ENCODE measurements at places on chromosomes 1 and 21.

- DNase-seq: no peak
These were observed 49.0 kb downstream of the JAK1 start for GRCh38 chr1:64917328-64917861.

- no peak for DNase-seq
These were observed 48.8 kb downstream of the KCNK2 start for GRCh38 chr1:215131291-215131690.

GRCh38 chr1:5983361-5984103, 8.7 kb downstream of the NPHP4 start:
- no peak for DNase-seq

GRCh38 chr21:42543106-42543847, 29.6 kb downstream of the SLC37A1 start:
- no peak for DNase-seq

- DNase-seq: no peak
These were observed 15.9 kb downstream of the PDIK1L start for GRCh38 chr1:26127235-26128163.

DNA sequence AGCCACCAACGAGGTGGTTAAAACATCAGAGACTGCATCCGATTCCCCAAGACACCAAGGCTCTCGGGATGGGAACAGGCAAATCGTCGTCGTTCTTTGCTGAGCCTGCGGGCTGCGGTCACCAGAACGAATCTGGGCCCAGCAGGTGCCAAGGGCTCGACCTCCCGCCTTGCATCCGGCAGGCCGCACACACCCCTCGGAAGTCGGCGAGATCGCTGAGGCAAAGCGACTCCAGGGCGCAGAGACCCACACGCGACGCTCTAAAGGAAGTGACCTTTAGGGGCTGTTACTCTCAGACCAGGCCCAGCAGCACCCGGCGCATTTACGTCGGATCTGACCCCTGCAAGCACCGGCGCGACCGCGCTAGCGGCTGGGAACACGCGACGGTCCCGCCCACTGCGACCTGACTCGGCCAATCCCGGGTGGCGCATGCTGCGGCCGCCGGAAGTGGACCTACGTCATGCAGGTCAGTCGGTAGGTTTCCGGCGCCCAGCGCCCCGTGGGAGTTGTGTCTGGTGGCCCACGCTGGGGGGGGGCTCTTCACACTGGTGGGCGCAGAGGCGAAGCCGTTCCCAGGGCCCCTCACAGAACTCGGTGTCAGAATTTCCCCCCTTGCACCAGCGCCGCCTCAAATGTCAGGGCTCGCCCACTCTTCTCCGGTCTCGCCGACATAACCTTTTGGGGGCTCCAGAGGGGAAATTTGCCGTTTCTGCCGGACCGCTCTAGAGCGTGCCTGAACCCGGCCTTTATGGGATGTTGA, 7.5 kb upstream of the PARK7 start:
- peak; percentile 98 for DNase-seq

DNA sequence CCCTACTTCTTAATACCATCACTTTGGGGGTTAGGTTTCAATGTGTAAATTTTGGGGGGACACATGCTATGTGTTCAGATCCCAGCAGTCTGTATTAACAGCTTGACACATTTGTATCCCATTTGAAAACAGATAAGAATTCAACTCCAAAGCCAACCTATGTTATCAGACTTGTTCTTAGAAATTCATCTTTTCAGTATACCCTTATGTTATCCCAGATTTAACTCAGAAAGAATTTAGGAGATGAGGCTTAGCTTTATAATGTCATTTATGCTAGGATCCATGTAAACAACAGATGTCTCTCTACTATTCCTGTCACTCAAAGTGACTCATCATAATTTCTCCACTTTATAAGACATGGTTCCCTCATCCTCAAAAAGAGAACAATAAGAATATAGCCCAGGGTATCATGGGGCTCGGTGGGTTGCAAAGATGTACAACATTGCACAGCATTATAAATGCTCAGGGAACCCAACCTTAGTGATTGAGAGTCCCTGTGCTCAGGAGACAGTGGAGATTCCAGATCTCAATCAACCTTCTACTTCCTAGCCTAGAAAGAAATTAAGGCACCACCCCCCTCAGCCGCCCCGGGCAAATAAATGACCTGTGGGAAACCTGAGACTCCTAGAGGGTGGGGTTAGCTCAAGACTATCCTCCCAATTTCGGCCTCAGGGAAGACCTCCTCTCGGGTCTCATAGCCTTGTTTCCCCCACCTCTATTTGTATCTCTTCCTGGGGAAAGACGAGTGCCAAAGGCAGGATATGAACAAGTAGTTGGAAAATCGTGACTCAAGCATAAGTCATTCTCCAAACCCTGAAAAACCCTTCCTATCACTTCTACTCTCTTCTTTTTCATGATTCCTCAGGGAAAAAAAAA, 265.1 kb upstream of the CAMK1G start:
- DNase-seq: no peak

- no peak for DNase-seq
These were observed 50.5 kb downstream of the OPTC start for GRCh38 chr1:203544485-203544884.

GRCh38 chr1:15117671-15118325, 35.7 kb upstream of the TMEM51 start:
- no peak for DNase-seq

DNA sequence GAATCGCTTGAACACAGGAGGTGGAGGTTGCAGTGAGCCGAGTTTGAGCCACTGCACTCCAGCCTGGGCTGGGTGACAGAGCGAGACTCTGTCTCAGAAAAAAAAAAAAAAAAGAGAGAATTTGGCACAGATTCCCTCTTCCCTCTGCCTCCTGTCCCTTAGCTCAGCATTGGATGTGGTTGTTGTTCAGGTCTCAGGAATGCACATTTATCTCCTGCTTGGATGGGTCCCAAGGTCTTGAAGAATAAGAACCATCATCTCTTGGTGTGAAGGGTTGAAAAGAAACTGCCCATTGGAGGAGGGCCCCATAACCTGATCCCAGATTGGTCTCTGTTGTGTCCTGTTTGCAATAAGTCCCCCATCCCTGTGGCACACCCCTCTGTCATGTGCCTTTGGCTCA, 34.9 kb downstream of the UBIAD1 start:
- DNase-seq: no peak

DNA sequence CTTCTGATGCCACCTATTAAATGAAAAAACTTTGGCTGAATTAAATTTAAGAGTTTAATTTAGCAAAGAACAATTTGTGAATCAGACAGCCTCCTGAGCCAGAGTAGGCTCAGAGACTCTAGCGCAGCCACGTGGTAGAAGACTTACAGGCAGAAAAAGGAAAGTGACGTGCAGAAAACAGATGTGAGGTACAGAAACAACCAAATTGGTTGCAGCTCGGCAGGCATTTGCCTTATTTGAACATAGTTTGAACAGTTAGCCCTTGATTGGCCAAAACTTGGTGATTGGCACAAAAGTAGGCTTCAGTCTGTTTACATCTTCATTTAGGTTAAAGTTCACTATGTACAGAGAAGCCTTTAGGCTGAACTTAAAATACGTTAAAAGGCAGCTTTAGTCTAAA, 22.9 kb downstream of the TCP10L start:
- DNase-seq: peak; percentile 17

- DNase-seq: peak; percentile 76
These were observed 816 bp downstream of the IL6R start for GRCh38 chr1:154405747-154406571.

DNA sequence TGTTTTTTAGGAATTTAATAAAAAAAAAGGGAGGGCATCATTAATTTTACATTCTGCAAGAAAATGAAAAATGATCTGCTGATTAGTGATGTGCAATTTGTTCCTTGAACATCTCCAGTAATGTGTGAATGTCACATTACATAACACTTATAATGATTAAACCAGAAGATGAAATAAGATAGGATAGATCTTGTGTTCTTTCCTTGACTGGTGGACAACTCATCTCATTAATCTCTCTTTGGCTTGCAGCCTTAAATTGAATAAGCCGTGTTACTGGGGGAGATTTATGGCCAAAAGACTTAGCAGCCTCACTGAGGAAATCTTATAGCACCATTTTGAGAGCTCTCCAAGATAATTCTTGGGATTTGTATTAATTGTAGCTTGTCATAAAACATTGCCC, 217.2 kb downstream of the ST6GALNAC3 start:
- DNase-seq: no peak

- DNase-seq: no peak
These were observed 41.8 kb downstream of the TTC39A start for GRCh38 chr1:51288578-51288977.

DNA sequence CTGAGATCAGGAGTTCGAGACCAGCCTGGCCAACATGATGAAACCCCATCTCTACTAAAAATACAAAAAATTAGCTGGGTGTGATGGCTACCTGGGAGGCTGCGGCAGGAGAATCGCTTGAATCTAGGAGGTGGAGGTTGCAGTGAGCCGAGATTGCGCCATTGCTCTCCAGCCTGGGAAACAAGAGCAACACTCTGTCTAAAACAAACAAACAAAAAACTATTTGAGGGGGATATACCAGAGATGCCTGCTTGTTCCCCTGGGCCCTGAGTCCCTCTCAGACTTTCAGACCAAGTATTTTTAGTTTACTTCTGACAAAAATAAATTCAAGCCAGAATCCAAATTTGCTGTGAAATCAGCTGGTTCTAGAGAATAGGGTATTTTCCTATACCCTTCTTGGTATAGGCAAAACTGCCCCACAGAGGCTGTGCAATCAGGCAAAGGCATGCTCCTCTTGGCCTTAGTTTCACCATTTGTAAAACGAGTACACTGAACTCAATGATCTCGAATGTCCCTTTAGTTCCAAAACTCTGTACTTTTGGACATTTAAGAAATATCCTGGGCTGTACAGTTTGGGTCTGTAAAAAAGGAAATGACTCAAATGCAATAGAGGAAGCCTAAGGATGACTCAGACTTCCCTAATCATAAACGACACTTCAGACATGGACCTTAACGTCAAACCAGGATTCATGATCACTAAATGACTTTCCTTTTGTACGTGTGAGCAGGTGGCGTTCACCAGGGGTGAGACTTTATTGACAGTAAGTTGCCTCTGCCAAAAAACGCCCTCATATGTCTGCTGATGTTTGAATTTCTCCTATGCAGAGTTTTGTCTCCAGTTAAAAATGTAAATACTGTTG, 16.1 kb downstream of the ENSA start:
- peak; percentile 57 for DNase-seq
